AG08396 (cell line): ENCODE measurements at places on chromosomes 16 and 17.

GRCh38 chr17:81978524-81979298 is 1.3 kb downstream of the ASPSCR1 start:
- no peak for DNase-seq

- DNase-seq = peak; percentile 28
Measured at GRCh38 chr16:65314627-65315008, 192.8 kb upstream of the CDH11 start.

DNA sequence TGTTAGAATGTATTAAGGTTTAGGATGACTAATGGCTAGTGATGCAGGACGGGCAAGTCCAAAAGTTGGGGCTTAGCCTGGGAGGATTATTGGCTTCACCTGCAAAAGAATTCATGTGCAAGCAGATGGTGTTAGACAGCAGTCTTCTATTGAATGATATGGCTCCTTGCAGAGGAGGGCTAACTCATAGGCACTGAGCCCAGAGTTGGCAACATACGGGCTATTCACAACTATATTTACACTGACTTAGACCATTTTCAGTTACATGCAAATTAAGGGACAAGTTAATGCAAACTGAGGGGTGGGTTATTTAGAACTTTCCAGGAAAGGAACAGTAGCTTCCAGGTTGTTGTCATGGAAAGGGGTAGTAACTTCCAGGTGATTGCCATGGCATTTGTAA is 1017.1 kb upstream of the EEF2KMT start:
- DNase-seq = no peak

GRCh38 chr17:69722518-69722917 is 308.0 kb downstream of the MAP2K6 start:
- no peak for DNase-seq

GRCh38 chr16:30775131-30775391 is 11.9 kb downstream of the ZNF629 start:
- no peak for DNase-seq

DNA sequence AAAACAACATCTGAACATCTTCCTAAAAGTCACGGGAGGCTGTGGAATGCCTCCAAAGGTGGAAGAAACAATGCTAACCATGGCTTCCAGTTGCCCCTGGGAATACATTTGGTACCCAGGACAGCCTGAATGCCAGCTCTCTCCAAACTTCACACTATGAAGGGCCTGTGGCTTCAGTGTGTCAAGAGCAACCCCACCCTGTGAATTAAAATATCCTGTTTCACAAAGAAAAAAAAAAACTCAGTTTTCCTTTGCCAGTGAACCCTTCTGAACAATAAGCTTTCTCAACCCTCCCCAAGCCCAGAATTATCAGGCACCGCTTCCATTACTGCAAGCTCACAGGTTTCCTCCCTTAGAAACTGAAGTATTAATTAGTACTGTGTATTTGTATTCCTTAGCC is 69.8 kb downstream of the SLC39A11 start:
- DNase-seq = no peak

- DNase-seq = no peak
Measured at GRCh38 chr16:75058806-75059205, 57.8 kb downstream of the LDHD start.

DNA sequence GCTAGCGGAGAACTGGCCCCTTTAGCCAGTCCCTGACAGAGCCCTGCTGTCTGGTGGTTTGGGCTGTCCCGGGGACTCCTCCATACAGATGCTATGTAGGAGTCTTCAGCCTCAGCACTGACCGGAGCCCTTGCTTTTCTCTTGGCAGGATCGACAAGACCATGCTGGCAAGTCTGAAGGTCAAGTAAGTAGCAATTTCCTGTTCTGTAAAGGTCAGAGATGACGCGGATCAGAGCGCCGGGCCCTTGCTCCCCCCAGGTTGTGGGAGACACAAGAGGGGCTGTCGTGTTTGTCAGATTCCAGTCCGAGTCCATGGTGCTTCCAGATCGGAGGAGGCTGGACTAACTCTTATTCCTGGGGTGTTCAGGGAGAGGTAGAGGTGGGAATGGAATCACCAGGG is 4.1 kb downstream of the RAP1GAP2 start:
- DNase-seq = no peak

DNA sequence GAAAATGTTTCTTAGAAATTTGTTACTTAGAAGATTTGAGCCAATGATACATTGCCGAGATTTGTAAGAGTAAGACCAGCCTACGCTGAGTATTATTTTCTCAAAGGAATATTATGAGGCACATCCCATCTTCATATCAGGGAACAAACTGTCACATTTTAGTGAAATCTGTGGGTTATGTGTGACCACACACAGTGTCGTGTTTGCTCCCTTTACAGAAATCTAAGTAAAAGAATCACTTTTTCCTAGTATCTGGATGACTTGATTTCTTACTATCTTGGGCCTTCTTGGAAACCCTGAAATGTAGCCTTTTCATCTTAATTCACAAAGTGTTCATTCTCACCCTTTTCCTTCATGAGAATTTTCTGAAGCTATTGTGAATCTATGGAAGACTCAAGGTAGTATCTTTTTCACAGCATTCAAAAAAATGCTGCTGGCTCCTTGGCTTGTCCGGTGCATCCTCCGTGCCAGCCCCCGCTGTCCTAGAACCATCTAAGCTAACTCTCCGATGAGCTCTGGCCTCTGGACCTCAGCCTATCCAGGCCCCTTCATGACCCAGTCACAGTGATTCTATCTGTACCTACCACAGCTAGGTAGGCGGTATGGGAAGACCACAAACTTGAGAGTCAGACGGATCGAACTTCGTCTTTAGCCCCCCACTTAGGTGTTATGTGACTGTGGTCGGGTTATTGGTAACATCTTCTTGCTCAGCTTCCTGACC is 524.3 kb downstream of the MAF start:
- no peak for DNase-seq

- DNase-seq = no peak
Measured at GRCh38 chr16:12426122-12426521, 377.6 kb downstream of the CPPED1 start.

DNA sequence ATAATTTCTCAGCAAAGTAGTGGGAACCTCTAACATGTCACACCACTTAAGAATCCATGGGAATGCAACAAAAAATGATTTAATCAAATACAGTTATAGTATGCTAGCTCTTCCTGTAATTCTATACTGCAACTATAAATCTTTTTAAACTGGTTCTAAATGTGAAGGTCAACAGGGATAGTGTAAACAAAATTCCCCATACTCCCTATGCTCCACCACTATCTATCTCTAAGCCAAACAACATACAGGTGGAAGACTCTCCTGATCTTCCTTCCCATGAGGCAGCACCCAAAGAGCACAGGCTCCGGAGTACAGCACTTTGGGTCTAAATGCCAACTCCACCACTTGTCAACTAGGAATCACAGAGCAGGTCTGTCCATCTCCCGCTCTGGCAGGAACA is 4.4 kb downstream of the XPO6 start:
- no peak for DNase-seq

- peak; percentile 94 for DNase-seq
Measured at GRCh38 chr16:27109666-27110523, 43.2 kb downstream of the C16orf82 start.

- DNase-seq = no peak
Measured at GRCh38 chr17:75722076-75722475, 817 bp downstream of the ITGB4 start.

DNA sequence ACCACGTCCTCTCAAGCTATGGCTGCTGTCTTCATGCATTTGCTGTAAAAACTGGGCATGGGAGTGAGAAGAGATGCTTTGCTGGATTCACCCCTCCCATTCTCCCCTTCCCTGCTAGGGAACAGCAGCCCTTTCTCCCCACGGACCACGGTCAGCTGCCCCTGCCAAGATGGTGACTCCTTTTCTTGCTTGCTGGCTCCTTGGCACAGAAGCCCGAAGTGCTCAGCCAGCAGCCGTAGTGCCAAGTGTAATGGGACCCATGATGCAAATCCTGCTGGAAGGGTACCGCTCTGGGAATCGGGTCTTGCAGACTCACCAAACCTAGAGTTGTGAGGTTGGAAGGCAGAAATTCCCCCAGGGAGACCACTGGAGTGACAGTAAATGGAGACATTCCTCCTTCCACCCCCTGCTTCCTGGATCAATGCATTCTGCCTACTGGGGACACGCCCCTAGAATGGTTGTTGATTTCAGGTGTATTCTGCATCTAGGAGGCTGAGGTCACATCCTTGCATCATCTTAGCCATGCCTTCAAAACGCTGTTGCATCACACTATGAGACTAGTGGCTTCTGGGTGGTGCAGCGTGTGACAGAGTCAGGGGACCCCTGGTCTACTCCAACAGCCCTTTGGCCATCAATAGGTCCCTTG is 63.0 kb upstream of the CBX4 start:
- DNase-seq = no peak

- peak; percentile 48 for DNase-seq
Measured at GRCh38 chr17:16085066-16085699, 85.6 kb downstream of the TTC19 start.

- DNase-seq = no peak
Measured at GRCh38 chr16:57411362-57411976, 6.9 kb downstream of the CCL17 start.

DNA sequence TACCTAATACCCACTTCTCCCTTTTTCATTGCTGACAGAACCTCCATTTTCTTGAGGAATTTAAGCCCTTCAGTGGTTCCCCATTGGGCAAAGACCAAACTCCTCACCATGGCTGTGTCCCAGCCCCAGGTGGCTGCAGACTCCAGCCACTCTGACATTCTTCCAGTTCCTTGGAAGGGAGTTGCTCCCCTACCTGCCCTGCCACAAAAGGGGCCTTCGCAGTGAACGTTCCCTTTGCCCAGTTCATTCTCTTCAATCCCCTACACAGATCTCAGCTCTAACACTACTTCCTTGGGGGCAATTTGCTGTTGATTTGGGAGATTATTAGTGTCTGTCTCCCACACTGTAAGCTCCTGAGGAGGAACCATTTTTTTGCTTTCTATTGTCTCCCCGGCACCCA is 3.2 kb upstream of the AKTIP start:
- DNase-seq = no peak

GRCh38 chr17:82917699-82918345 is 78.0 kb upstream of the ZNF750 start:
- peak; percentile 49 for DNase-seq

- no peak for DNase-seq
Measured at GRCh38 chr17:79565606-79566250, 45.1 kb downstream of the RBFOX3 start.

DNA sequence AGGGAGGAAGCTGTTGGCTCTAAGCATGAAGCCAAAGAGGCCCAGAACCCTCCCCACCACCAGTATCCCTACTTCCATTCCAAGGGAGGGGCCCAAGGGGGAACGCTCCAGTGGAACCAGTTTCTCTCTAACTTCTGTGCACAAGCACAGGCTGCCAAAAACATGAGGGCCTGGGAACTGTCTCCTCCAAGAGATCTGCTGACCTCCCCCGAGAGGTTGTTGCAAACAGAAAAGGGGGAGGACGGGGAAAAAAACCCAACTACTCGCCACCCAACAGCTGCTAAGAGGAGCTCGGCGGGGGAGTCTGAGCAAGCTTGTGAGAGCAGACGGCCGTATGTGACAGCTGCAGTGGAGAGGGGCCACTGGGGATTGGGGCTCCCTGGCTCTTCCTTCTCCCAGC is 15.7 kb upstream of the SLC35B1 start:
- DNase-seq = no peak

- DNase-seq = peak; percentile 84
Measured at GRCh38 chr16:10961231-10961630, 16.9 kb downstream of the CLEC16A start.

DNA sequence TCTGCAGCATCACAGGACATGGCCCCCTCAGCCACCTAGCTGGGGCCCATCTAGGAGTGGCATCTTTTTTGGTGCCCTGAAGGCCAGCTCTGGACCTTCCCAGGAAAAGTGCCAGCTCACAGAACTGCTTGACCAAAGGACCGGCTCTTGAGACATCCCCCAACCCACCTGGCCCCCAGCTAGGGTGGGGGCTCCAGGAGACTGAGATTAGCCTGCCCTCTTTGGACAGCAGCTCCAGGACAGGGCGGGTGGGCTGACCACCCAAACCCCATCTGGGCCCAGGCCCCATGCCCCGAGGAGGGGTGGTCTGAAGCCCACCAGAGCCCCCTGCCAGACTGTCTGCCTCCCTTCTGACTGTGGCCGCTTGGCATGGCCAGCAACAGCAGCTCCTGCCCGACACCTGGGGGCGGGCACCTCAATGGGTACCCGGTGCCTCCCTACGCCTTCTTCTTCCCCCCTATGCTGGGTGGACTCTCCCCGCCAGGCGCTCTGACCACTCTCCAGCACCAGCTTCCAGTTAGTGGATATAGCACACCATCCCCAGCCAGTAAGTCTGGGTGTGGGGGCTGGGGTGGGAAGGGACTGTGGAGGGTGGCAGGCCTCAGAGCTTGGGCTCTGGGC is 22.0 kb downstream of the RARA start:
- DNase-seq = no peak

DNA sequence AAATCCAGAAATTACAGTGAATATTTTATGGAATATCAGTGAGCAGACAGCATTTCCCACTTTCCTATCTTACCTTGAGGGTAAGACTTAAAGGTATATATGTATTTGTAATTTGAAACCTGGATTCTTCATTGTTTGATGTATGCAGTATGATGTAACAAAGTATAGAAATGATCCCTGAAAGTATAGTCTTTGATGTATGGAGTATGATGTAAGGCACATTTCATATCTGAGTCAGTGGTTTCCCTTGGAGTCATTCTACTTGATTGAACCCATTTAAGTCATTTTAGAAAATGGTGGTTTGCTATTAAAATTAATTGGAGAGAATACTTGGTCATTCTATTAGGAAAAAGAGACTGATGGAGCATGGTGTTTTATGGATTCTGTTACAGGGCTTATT is 10.1 kb downstream of the AMZ2 start:
- DNase-seq = no peak

DNA sequence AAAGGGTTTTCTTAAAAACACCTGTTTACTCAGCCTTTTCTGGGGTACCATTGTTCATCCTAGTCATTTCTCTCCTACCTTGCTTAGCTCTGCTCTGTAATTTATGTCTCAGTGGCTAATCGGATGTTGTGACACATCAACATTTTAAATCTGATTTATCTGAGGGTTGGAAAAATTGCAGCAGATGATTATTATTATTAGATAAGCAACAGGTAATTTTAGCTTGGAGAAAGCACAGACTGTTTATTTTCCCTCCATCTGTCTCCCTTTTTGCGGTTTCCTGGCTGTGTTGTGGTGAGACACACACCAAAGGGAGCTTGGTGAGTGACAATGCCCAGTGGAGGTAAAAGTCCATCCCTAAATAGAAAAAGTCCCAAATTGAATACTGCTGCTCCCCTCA is 389.9 kb downstream of the UTP18 start:
- DNase-seq = no peak

DNA sequence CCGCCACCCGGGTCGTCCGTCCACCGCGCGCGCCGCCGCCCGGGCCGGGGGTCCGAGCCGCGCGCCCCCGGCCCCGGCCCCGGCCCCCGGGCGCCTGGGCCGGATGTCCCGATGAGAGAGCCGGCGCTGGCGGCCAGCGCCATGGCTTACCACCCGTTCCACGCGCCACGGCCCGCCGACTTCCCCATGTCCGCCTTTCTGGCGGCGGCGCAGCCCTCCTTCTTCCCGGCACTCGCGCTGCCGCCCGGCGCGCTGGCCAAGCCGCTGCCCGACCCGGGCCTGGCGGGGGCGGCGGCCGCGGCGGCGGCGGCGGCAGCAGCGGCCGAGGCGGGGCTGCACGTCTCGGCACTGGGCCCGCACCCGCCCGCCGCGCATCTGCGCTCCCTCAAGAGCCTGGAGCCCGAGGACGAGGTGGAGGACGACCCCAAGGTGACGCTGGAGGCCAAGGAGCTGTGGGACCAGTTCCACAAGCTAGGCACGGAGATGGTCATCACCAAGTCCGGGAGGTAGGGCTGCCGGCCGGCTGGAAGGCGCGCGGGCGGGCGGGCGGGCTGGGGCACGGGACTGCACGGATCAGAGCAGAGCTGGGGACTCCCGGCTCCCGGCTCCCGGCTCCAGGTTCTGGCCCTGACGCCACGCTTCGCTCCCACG is 548 bp downstream of the TBX2 start:
- DNase-seq = peak; percentile 71
